ENCODE measurements at places on chromosomes 16 and 17.

DNA sequence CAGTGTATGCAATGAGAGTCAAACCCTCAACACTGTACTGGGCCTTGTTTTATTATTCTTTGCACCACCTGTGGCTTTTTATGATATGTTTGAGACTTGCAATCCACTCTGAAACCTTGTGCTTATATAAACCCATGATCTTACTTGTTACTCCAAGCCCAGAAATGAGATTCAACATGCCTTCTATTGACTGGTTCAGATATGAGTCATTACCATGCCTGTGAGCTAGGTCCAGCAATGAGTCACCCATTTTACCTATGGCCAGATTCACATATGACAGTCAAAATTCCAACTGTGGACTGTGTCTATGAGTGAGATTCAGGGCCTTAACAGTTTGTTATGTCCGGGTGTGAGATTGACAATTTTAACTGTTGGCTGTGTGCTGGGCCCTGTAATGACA is 1846.1 kb downstream of the TP53TG3F start:
- no peak for DNase-seq

DNA sequence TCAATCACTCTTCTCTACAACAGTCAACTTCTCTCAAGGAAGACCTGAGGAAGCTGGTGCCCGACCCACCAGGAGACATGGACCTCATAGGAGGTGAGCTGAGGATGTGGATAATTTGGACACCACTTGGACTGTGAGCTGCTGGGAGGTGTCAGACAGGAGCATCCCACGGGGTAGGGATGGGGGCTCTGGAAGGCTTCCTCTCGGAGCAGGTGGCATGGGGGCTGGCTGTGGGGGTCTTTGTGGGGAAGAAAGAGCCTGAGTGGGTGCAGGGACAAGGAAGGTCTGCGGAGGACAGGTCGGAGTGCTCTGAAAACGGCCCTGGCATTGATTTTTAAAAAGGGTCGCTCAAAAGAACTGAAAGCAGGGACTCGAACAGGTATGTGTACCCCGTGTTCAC is 64.0 kb downstream of the TBC1D16 start:
- no peak for DNase-seq

DNA sequence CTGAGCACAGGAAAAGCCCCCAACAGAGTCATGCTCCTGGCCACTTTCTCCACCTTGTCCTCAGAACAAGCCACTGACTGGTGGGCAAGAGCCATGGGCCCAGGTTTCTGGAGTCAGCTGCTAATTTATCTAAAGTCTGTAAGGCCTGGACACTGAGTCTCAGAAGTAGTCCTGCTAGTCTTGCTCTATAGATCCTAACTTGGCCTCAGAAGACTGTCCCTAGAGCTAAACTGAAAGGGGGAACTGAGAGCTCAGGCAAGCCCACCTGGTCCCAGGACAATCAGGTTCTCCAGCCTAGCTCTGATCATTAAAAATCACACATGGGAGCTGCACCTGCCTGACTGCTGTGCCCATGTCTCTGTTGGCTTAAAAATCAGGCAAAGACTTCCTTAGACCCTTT is 485.8 kb downstream of the SLC39A11 start:
- no peak for DNase-seq

- DNase-seq = no peak
Observed at GRCh38 chr16:77548766-77549165, 113.9 kb upstream of the ADAMTS18 start.

GRCh38 chr16:11446566-11447119 is 101.4 kb downstream of the RMI2 start:
- no peak for DNase-seq

- DNase-seq = no peak
Observed at GRCh38 chr17:9468532-9468931, 107.1 kb downstream of the STX8 start.

DNA sequence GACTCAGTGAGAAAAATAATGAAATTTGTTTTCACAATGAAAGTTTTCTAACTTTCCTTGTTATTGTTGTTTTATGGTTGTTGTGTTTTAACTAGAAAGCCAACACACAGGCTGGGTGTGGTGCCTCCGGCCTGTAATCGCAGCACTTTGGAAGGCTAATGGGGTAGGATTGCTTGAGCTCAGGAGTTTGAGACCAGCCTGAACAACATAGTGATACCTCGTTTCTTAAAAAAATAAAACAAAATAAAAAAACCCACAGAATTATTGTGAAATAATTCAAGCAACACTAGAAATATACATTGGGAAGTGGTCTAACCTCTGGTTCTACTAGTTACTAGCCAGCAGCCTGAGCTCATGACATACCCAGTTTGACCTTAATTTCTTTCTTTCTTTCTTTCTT is 630 bp downstream of the MILR1 start:
- DNase-seq = no peak

- no peak for DNase-seq
Observed at GRCh38 chr17:40888196-40888720, 3.2 kb upstream of the KRT20 start.

- peak; percentile 98 for DNase-seq
Observed at GRCh38 chr16:3819746-3820724, 60.5 kb downstream of the CREBBP start.

DNA sequence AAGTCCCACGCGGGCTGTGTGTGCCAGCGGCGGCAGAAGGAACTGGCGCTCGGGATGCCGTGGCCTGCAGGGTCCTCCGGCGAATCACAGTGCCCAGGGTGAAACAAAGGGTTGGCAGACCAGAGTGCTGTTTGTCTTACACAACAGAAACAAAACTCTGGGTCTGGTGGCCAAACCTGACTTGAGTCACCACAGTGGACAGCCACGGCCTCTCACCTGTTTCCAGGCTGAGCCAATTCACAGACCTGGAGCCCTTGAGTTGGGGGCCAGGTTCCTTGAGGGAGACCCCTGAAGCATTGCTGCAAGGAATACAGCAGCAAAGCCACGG is 2.1 kb upstream of the CHMP6 start:
- no peak for DNase-seq

- DNase-seq = no peak
Observed at GRCh38 chr16:89343501-89344457, 126.3 kb downstream of the ZNF778 start.

- no peak for DNase-seq
Observed at GRCh38 chr17:68249354-68249765, 1.5 kb downstream of the AMZ2 start.

- DNase-seq = no peak
Observed at GRCh38 chr17:38673707-38674013, 1.1 kb downstream of the EPOP start.

DNA sequence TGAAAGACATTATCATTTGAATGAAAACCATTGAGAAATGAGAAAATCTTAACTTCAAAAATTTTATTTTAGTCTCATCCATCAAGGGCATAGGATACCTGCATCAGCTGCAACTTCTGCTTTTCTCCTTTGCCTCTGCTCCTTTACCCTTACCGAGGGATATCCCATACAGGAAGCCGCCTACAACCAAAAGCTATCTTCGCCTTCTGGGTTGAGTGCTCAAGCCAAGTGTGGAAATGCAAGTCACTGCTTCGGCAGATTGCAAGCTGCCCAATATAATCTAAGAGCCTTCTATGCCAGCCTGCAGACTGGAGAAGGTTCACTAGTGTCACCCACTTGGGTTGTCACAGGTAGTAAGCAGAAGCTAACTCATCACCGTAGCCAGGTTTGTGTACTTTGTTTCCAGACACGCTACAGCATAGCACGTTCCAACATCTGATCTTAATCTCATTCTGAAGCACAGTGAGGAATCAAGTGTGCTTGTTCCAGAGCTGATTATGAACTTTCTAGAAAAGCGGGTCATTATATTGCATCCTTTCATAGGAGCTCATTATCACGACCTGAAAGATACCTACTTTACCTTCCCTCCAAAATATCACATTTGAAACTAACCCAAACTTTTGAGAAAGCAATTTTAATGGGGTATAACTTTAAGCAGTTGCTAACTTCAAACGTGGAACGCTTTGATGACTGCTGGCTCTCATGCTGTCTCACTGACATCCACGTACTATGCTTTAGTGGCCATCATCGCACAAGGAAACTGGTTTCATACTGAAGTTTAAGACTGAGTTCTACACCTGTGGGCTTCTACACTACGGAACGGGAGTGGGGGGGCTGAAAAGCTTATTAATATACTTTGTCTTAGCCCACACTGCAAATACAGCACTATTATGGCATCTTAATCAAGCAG is 8.0 kb upstream of the UNK start:
- DNase-seq = no peak

GRCh38 chr16:17552351-17552750 is 81.6 kb upstream of the XYLT1 start:
- DNase-seq = no peak

- no peak for DNase-seq
Observed at GRCh38 chr17:13704333-13704732, 102.6 kb upstream of the HS3ST3A1 start.

GRCh38 chr17:34305606-34306005 is 13.6 kb upstream of the CCL8 start:
- DNase-seq = no peak

DNA sequence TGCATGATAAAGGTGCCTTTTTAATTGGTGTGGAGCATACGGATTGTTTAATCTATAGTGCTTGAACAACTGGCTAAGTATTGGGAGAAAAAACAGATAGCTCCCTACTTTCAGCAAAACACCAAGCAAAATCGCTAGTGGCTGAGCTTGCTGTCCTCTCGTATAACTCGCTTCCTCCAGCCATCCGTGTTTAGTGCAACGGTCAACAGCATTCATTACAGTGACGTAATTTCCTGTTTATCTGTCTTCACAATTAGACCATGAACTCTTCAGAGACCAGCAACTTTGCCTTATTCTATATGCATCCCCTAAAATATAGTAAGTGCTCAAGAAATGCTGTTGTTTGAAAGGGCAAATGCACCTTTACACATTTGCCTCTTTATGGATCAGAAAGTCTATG is 511.9 kb downstream of the HAPSTR1 start:
- DNase-seq = no peak

DNA sequence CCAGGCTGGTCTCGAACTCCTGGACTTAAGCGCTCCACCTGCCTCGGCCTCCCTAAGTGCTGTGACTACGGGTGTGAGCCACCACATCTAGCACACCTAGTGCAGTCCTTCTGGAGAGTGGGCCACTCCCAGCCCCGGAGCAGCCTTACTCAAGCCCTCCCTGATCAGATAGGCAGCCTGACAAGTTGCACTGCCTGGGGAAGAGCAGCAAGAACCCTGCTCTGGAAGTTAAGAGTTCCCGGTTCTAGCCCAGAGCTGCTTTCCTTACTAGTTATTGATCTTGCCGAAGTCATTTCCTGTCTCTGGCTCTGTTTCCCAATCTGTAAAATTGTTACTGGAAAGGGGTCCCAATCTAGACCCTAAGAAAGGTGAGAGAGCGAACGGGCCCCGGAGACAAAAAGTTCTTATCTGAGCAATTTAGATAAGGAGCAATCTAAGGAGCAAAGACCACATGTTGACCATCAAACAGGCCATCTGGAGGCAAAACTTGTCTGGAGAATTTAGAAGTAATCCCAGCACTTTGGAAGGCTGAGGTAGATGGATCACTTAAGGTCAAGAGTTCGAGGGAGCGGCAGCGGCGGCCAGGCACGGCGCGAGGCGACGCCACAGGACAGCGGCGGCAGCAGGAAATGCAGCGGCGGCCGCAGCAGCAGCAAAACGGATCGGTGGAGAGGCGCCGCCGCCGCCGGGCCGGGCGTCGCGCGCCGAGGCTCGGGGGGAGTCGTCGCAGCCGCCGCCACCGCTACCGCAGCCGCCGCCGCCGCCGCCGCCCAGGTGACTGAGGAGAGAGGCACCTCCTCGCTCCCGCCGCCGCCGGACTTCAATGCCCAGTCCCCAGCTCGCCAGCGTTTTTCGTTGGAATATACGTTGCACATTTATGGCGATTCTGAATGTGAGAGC is 4.3 kb upstream of the NAGLU start:
- DNase-seq = peak; percentile 49

GRCh38 chr17:28405632-28406472 is at the start of gene SLC46A1:
Gene SLC46A1, minus strand, starts transcription at chr17:28406212. Its CDS starts 98 bp downstream, at chr17:28406114.
- DNase-seq = peak; percentile 24

- DNase-seq = no peak
Observed at GRCh38 chr17:46082257-46082656, 83.2 kb downstream of the STH start.

DNA sequence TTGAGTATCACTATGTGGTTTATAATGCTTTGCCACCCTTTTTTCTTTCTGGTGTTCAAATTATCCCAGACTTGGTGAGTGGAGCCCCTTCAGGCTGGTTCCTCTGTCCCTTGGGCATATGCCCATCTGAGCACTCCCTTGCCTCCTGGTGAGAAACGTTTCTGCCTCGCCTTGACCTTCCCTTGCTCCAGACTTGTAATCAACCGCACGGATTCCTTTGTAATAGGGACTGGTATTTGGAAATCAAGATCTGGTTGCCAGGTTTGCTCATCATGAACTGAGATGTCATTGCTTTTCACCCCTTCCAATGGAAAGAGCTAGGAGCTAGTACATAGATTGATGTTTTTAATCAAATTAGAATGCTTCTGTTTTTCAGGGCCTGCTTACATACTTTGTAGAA is 43.7 kb downstream of the SEC14L1 start:
- no peak for DNase-seq

- DNase-seq = no peak
Observed at GRCh38 chr16:88593489-88593888, 23.3 kb downstream of the ZC3H18 start.

DNA sequence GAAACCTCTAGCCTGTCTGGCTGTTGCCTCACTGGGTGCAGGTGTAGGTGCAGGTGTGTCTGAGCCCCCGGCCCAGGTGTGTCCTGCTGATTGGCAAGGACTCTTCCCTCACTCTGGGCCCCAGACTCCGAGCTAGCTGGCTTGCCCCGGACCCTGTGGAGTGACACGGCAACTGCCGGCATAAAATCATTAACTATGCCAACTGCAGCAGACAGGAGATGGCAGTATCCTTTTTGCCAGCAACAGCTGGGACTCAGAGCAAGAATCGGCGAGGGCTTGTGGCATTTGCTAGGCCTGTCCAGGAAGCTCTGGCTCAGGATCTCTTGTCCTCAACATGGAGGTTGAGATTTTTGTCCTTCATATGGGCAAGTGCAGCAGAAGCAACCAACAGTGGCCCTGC is 20.8 kb downstream of the CIAPIN1 start:
- DNase-seq = no peak

GRCh38 chr17:53640808-53641207 is 181.9 kb upstream of the KIF2B start:
- no peak for DNase-seq

- no peak for DNase-seq
Observed at GRCh38 chr17:57352665-57353175, 96.4 kb downstream of the MSI2 start.

GRCh38 chr16:71205482-71206131 is 24.9 kb downstream of the HYDIN start:
- no peak for DNase-seq
